Heart right ventricle (tissue), 16 donors: ENCODE measurements at places on chromosomes 1 and 21.

DNA sequence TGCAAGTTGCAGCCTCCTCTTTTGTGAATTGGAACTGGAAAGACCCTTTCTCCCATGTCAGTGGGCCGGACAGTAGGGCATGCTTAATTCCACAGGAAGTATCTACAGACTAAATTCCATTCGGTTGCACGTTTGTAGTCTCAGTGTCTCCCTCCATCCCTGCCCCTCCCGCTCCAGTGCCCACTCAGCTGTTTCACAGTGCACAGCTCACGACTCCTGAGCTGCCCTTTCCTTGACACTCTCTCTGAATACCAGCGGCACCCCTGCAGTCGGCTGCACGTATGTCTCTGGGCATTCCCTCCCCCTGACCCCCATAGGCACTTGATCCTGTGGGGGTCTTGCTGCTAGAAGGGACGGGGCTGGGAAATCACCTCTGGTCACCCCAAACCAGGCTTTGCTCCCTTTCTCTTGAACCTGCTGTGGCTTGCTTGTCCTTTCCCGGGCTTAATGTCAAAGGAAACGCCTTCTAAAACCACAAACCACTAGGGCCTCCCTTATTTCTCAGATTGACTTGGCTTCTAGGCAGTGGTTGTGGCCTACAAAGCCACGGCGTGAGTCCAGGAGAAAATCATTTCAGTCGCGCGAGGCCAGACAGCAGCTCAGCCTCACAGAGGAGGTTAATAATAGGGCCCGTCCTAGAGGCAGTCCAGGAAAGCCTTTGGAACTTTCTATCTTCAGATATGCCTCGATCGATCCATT is 365.3 kb upstream of the PROX1 start:
- H3K27ac ChIP-seq, result no peak overlapping the region
- H3K4me3 ChIP-seq, result no peak overlapping the region
- no peaks in the 10 kb centered on the region for H3K4me1 ChIP-seq
- DNase-seq, result no peak

DNA sequence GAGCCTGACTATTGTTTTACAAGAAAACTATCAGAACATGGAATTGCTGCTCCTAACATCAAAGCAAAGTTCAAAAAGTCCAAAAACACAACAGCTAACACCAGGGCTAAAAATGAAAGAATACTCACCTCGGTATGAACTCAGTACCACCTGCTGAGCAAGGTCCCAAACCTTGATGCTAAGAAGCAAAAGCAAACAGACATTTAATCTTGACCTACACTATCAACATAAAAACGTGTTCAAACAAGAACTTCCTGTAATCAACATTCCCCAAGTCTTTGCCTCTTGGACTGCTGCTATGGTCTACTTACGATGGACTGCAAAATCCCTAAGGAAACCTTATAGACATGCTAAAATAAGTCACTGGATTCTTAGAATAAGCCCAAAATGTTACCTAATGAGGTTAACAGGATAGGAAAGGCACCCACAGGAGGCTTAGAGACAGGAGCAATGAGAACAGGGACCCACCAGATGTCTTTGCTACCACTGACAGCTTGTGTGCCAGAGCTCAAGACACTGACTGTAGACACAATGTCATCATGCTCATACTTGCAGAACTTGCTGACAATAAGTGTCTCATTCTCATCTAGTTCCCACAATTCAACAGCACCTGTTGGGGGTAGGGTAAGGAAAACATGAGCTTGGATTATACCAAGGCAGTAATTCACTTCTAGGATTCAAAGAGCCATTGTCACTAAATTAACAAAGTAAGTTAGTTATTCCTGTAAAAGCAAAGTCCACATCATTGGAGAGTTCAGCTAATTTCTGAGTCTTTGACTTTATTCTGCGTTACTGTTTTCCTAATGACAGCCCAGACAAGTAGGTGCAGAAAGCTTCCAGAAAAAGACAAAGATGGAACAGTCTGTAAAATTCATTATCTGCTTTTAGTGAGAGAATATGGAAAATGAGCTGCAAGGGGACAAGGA is 1.8 kb downstream of the WDR77 start:
- peaks cover 45% of the 10 kb centered on the region for H3K36me3 ChIP-seq
- no peak overlapping the region for H3K27ac ChIP-seq
- H3K4me1 ChIP-seq, result peaks cover 42% of the 10 kb centered on the region
- no peaks in the 10 kb centered on the region for H3K27me3 ChIP-seq
- H3K4me3 ChIP-seq, result peak overlapping the region; percentile 88

DNA sequence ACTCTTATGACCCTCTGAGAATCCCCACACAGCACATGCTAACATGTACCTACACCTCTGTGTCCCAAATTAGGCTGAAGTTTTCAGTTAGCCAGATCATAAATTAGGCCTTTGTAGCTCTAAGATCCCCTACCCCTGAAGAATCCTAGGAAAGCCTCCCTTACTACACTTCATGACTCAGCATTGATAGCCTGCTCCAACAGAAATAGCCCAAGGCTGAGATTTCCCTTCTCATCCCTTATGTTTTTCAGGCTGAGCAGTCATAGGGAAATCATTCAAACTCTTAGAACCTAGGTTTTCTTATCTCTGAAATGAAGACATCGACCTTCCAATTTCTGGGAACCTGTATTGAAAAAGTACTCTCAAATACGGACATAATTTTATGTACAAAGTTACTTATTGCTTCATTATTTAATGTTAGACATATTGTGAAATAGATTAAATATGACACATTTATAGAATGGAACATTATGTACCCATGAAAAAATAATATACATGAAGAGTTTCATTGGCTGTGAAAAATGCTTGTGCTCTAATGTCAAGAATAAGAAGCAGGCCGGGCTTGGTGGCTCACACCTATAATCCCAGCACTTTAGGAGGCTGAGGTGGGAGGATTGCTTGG is 122.4 kb upstream of the UBE2U start:
- H3K36me3 ChIP-seq, result no peaks in the 10 kb centered on the region
- no peaks in the 10 kb centered on the region for H3K4me1 ChIP-seq
- DNase-seq, result no peak
- no peaks in the 10 kb centered on the region for H3K27me3 ChIP-seq
- no peak overlapping the region for H3K27ac ChIP-seq

GRCh38 chr1:41622859-41623732 is 138.6 kb upstream of the EDN2 start:
- H3K4me1 ChIP-seq, result peaks cover 4% of the 10 kb centered on the region
- H3K4me3 ChIP-seq, result no peak overlapping the region
- DNase-seq, result no peak
- H3K27me3 ChIP-seq, result no peaks in the 10 kb centered on the region

DNA sequence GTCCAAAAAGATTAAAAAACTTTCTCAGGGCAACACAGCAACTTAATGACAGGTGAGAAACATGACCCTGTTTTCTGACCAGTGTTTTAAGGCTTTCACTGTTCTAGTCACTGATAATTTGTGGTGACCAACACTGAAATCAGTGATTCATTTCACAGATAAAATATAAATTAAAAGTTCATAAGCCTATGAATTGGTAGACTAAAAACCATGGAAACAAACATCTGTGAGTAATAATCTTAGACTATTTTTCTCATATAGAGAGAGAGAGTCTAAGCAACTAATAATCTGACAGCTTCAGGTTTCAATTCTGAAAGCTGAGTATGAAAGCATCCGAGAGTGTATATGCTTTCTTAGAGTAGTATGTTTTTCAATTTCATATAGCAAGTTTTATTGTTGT is 536.9 kb downstream of the ADGRL2 start:
- H3K36me3 ChIP-seq, result no peaks in the 10 kb centered on the region
- H3K4me3 ChIP-seq, result no peak overlapping the region
- no peaks in the 10 kb centered on the region for H3K27me3 ChIP-seq
- no peak overlapping the region for H3K27ac ChIP-seq
- H3K4me1 ChIP-seq, result no peaks in the 10 kb centered on the region

- H3K27ac ChIP-seq, result no peak overlapping the region
- no peak for DNase-seq
- H3K4me1 ChIP-seq, result no peaks in the 10 kb centered on the region
- no peaks in the 10 kb centered on the region for H3K27me3 ChIP-seq
- H3K4me3 ChIP-seq, result no peak overlapping the region
Observed at GRCh38 chr1:243883551-243883950, 33.5 kb upstream of the AKT3 start.

DNA sequence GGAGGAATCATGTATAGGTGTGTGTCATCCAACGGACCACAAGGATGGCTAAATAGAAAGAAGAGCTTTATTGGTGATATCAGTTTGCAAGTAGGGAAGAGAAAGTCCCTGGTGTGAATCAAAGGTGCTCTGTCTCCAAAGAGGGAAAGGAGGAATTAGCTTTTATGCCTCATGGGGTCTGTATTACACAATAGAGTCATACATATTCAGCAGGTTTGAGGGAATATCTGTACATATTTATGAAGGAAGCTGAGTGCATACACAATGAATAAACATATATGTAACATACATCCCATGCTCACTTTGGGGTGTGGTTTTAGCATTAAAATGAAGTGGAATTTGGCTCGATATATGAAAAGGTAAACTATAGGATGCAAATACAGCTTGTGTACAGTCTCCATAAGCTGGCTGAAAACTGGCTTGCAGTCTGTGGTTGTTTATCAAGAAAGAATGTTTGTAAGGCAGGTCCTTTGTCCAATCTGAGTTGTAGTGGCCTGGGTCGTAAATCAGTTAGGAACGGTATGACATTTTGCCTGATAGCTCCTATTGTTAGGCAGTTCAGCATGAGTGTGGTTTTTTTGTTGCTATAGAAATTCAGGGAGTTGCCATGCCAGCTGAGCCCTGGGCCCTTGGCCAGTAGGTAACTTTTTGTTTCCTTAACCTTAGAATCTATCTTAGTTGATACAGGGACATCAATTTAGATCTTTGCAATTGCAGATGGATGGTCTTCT is 198.0 kb upstream of the ZP4 start:
- no peaks in the 10 kb centered on the region for H3K27me3 ChIP-seq
- no peaks in the 10 kb centered on the region for H3K36me3 ChIP-seq
- H3K27ac ChIP-seq, result no peak overlapping the region

- H3K27me3 ChIP-seq, result no peaks in the 10 kb centered on the region
- H3K4me1 ChIP-seq, result peaks cover 9% of the 10 kb centered on the region
- DNase-seq, result no peak
- no peak overlapping the region for H3K27ac ChIP-seq
Observed at GRCh38 chr1:228397966-228398365, 8.7 kb downstream of the TRIM11 start.

DNA sequence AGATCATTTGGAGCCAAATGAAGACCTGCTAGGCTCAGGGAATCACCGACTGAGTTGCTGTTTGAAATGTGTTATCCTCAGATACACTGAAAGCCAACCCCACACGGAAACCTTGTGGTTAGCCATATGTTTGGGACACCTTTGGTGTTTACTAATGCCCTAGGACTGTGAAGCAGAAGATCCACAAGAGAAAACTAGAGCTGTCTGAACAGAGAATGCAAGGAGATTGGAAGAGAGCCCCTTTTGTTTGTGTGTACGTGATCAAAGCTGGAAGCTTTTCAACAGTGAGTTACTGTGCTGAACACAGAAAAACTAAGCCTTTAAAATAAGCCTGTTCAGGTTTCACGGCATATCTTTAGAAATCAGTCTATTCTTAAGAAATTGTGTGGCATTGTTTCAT is 908.2 kb upstream of the ADGRL2 start:
- H3K4me3 ChIP-seq, result no peak overlapping the region
- H3K36me3 ChIP-seq, result no peaks in the 10 kb centered on the region

- DNase-seq, result no peak
- H3K4me1 ChIP-seq, result peaks cover 30% of the 10 kb centered on the region
- no peaks in the 10 kb centered on the region for H3K36me3 ChIP-seq
- H3K27me3 ChIP-seq, result no peaks in the 10 kb centered on the region
Observed at GRCh38 chr1:93801471-93801870, 77.5 kb downstream of the DNTTIP2 start.

DNA sequence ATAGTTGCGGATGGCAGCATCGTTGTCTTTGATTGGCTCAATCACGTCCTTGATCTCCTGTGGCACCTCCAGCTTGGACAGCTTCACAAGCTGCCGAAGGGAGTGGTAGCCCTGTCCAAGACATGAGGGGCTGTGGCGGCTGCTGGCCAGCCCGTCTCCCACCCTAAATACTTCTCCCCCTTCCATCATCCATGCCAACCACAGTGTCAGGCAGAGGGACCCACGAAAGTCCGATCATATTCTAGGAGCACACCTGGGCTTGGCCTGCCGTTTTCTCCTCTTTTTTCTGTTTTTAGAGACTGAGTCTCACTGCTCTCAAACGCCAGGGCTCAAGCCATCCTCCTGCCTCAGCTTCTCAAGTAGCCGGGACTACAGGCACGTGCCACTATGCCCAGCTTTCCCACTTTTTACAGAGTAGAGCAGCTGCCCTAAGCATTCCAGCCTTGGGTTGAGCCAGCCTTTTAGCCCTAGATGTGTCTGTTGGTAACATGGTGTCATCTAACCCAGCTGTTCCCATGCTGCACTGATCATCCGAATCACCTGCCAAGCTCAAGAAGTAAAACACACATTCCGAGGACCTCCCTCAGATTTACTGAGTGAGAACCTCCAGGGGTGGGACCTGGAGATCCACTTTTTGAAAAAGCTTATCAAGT is 10.4 kb downstream of the MTHFR start:
- H3K27me3 ChIP-seq, result no peaks in the 10 kb centered on the region
- H3K36me3 ChIP-seq, result peaks cover 74% of the 10 kb centered on the region
- H3K4me3 ChIP-seq, result no peak overlapping the region
- no peak for DNase-seq

GRCh38 chr1:46522969-46523320 is 28.5 kb downstream of the KNCN start:
- DNase-seq, result no peak
- peaks cover 4% of the 10 kb centered on the region for H3K4me1 ChIP-seq
- H3K4me3 ChIP-seq, result no peak overlapping the region
- H3K27ac ChIP-seq, result no peak overlapping the region

- peaks cover 19% of the 10 kb centered on the region for H3K4me1 ChIP-seq
- no peaks in the 10 kb centered on the region for H3K36me3 ChIP-seq
- H3K27me3 ChIP-seq, result no peaks in the 10 kb centered on the region
- no peak for DNase-seq
- no peak overlapping the region for H3K27ac ChIP-seq
- no peak overlapping the region for H3K4me3 ChIP-seq
Observed at GRCh38 chr1:13772271-13772670, 72.3 kb downstream of the PRDM2 start.

DNA sequence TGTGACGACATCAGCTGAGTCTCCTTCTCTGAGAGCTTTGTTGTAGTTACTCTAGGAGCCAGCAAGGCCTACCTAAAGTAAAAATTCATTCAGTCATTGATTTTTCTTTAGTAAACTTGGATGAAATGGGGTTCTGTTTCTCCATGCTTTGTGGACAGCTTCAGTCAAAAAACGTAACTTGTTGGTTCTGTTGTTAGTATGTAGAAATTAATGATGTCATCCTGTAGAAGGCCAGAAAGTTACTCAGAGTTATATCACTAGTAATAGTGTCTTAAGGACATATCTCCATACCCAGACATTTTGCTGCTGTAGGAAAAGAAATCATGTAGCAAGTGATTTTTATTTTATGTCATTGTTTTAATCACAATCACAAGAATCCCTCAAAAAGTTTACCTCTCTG is 43.0 kb downstream of the KDM1A start:
- H3K27ac ChIP-seq, result no peak overlapping the region
- peaks cover 86% of the 10 kb centered on the region for H3K36me3 ChIP-seq
- DNase-seq, result no peak
- no peaks in the 10 kb centered on the region for H3K27me3 ChIP-seq
